ENCODE measurements at places on chromosomes 13 and 19. TPM values are rescaled to one million over a fixed set of nuclear protein-coding genes. Genes with fewer than 3 reads are reported as not detected.

Gene MYO16
- under 0.01 TPM for total RNA-seq

Gene FXYD3
- not detected for total RNA-seq

Gene SYT5
- not detected for total RNA-seq

Gene CCL25
- total RNA-seq = not detected

Gene FLT1
- 20.1 TPM for total RNA-seq

Gene DEDD2
- total RNA-seq = 20.6 TPM

Gene ZNF677
- 13.3 TPM for total RNA-seq

Gene NPHS1
- total RNA-seq = not detected

Gene XPO4
- 24.1 TPM for total RNA-seq

Gene ZNF730
- 0.54 TPM for total RNA-seq

Gene ZNF345
- total RNA-seq = 9.5 TPM

Gene SIGLEC8
- not detected for total RNA-seq

Gene ATP7B
- 4.9 TPM for total RNA-seq

Gene CEACAM21
- 14.2 TPM for total RNA-seq
